ENCODE measurements at places on chromosomes 2 and 18.
A peak's percentile ranks its signal among the peaks of the same experiment; 100 is the strongest.

DNA sequence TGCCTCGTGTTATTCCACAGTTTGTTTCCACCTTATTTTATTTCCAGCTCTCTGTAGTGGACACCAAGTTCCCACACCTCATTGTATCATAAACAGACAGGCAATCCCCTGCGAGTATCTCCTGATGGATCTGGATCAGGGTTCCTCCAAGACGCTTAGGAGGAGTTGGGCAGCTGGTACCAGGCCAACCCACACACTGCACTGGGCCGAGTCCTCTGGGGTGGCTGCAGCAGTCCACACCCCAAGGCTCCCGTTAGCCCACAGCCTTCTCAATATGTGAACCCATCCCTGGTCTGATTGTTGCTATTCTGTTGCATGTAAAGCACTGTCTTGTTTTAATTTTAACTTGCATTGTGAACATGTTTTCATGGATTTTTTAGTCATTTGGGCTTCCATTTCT is 178.8 kb upstream of the RAB6C start:
- peaks cover 8% of the 10 kb centered on the region for H3K27me3 ChIP-seq
- peaks cover 18% of the 10 kb centered on the region for H3K4me1 ChIP-seq
- no peaks in the 10 kb centered on the region for H3K36me3 ChIP-seq
- H3K27ac ChIP-seq: no peak overlapping the region

GRCh38 chr2:105297216-105297615 is 32.3 kb downstream of the TGFBRAP1 start:
- DNase-seq: no peak
- peaks cover 31% of the 10 kb centered on the region for H3K36me3 ChIP-seq
- H3K27me3 ChIP-seq: no peaks in the 10 kb centered on the region
- H3K4me3 ChIP-seq: no peak overlapping the region

DNA sequence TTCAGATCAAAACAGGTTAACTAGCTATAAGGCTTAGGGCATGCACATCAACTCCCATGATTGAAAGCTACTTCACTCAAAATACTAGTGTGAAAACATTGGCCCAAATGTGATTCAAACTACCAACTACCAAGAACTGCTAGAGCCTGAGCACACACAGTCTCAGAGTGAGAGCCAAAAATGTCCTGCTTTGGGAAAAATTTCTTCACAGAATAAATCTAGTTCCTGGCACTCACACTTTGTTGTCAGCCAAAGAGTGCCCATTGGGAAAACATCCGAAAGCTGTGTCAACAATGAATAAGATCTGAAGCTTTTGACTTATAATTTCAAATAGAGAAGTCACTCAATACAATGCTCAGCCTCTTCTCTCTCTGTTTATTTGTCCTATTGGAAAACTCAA is 182.7 kb downstream of the LRATD1 start:
- H3K4me3 ChIP-seq: no peak overlapping the region
- no peaks in the 10 kb centered on the region for H3K36me3 ChIP-seq
- no peak overlapping the region for H3K27ac ChIP-seq
- no peaks in the 10 kb centered on the region for H3K4me1 ChIP-seq
- peaks cover 9% of the 10 kb centered on the region for H3K27me3 ChIP-seq

- H3K36me3 ChIP-seq: no peaks in the 10 kb centered on the region
- no peak overlapping the region for H3K4me3 ChIP-seq
- no peaks in the 10 kb centered on the region for H3K4me1 ChIP-seq
Measured at GRCh38 chr2:193331676-193332075, 1136.9 kb upstream of the TMEFF2 start.

DNA sequence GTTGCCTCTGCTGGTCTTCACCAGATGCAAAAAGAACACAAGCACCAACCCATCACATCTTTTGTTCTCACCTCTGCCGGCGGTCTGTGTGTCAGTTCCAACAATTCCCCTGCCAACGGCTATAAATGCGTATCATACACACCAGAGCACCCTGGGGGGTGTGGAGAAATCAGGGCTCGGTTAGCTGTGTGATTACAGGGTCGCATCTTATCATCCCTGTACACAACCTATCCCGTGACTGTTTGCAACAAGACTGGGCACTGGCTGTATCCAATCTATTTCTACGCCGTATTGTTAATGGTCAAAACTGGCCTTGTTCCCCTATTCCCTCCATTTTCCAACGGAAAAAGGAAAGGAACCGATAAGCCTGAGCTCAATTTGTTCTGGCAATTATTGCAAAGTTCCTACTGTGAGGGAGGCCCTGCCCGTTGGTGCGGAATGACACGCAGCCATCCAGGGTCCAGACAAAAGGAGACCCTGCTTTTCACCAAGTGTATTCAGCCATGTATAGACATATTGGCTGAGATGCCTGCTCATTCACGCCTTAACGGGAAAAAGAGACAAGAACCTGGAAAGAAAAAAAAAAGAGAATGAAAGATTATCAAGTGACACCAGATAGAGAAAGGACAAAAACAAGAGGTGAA is 136.9 kb downstream of the CDH20 start:
- H3K36me3 ChIP-seq: no peaks in the 10 kb centered on the region
- peaks cover 4% of the 10 kb centered on the region for H3K27me3 ChIP-seq
- peaks cover 39% of the 10 kb centered on the region for H3K4me1 ChIP-seq
- no peak overlapping the region for H3K4me3 ChIP-seq

- DNase-seq: no peak
- H3K4me3 ChIP-seq: no peak overlapping the region
- H3K27me3 ChIP-seq: peaks cover 5% of the 10 kb centered on the region
- peak overlapping the region; percentile 87 for H3K27ac ChIP-seq
- H3K36me3 ChIP-seq: no peaks in the 10 kb centered on the region
Measured at GRCh38 chr2:73101626-73102256, 11.0 kb downstream of the RAB11FIP5 start.

GRCh38 chr2:3628241-3628679 is 29.7 kb upstream of the ALLC start:
- H3K4me1 ChIP-seq: no peaks in the 10 kb centered on the region
- no peak overlapping the region for H3K4me3 ChIP-seq
- peaks cover 9% of the 10 kb centered on the region for H3K27me3 ChIP-seq
- DNase-seq: no peak

GRCh38 chr2:4964579-4964978 is 727.6 kb upstream of the SOX11 start:
- no peaks in the 10 kb centered on the region for H3K36me3 ChIP-seq
- H3K4me1 ChIP-seq: peaks cover 9% of the 10 kb centered on the region
- no peak overlapping the region for H3K27ac ChIP-seq
- H3K27me3 ChIP-seq: peaks cover 10% of the 10 kb centered on the region

DNA sequence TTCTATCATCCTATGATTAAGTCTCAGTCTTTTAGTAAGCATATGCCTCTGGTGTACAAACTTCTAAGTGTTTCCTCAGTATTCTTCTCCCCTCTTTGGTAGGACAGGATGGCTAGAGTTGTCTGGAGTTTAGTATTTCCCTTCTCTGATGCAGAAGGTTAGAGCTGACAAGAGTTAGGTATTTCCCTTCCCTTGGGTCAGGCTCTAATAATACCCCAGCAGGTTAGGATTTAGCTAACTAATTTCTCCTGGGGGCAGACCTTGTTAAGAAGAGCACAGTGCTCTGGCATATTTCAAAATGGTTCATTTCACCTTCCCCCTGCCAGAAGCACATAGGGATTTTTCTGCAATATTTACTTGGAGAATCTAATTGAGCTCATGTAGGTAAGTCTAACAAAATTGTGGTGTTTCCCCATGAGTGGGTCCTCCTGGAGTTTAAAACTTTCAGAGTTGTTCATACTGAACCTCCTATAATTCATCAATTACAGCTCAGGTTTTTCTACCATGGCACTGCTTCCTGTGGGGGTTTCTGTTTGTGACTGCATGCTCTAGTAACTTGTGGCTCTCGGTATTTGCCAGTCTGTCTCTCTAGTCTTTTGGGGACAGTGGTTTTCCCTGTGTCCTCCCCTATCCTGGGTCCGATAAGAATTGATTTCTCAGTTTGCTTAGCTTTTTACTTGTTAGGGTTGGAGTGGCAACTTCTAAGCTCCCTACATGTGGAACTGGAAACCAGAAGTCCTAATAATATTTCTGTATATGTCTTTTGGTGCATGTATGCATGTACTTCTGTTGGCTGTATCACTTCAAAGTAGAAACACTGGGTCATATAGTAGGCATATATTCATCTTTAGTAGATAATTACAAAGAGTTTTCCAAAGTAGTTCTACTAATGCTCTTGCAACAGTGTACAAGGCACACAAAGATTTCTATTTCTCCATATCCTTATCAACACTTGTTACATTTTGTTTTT is 77.7 kb downstream of the GDF7 start:
- H3K27me3 ChIP-seq: peaks cover 4% of the 10 kb centered on the region
- H3K36me3 ChIP-seq: peaks cover 32% of the 10 kb centered on the region
- peak overlapping the region; percentile 62 for H3K27ac ChIP-seq
- no peak overlapping the region for H3K4me3 ChIP-seq
- DNase-seq: no peak

DNA sequence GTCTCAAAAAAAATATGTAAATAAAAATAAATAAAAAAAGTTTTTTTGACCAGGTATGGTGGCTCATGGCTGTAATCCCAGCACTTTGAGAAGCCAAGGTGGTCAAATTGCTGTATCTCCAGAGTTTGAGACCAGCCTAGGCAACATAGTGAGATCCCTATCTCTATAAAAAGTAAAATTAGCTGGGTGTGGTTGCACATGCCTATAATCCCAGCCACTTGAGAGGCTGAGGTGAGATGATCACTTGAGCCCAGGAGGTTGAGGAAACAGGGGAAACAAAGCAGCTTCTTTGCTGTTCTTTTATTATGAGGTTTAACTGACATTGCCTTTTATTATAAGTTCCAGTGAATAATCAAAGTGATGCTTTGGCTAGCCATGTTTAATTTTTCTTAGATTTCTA is 25.0 kb downstream of the ACTR2 start:
- no peaks in the 10 kb centered on the region for H3K27me3 ChIP-seq
- H3K4me3 ChIP-seq: no peak overlapping the region
- H3K36me3 ChIP-seq: peaks cover 65% of the 10 kb centered on the region
- H3K4me1 ChIP-seq: no peaks in the 10 kb centered on the region
- H3K27ac ChIP-seq: no peak overlapping the region

GRCh38 chr2:131046918-131047652 is 46.2 kb downstream of the FAM168B start:
- DNase-seq: no peak
- H3K36me3 ChIP-seq: peaks cover 36% of the 10 kb centered on the region

DNA sequence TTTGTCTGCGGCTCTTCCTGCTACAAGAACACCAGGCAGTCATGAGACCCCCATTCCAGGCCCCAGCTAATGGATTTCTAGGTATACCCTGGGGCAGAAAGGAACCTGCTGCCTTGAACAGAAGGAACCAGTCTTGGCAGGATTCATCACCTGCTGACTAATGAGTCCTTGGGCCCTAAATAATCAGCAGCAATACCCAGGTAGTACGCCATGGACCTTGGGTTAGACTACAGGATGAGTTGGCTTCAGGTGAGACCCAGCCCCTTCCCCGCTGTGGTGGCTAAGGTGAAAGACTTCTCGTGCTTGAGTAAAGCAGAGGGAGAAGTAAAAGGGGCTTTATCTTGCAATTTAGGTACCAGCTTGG is 105.0 kb downstream of the SPIRE1 start:
- peaks cover 34% of the 10 kb centered on the region for H3K36me3 ChIP-seq
- no peak overlapping the region for H3K4me3 ChIP-seq
- H3K4me1 ChIP-seq: no peaks in the 10 kb centered on the region
- no peaks in the 10 kb centered on the region for H3K27me3 ChIP-seq

DNA sequence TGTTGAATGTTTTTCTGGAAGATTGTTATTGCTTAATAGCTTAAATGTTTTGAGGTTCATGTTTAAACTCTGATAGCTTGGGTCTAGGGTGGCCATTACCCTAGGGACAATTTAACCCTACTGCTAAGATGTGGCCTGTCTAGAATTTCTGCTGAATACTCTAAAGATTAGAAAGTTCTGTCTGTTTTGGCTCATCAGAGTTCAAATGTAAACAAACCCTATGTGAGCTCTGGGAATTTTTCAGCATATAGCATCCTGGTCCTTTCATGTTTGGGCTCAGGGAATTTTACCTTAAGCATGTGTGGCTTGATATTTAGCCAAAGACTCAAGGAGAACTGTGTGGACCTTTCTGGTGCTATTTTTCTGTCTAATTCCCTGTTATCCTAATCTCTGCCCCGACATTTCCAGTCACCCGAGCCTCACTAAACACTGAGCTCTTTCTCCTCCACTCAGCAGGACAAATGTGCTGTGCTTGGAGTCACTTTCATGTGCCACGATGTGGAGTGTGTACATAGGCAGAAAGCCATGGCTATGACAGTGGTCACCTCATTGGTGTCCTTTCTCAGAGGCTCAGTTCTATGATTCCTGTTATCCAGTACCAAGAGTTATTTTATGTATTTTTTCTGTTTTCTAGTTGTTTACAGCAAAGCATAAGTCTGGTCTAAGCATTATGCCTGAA is 492.5 kb upstream of the SPHKAP start:
- peaks cover 10% of the 10 kb centered on the region for H3K4me1 ChIP-seq
- H3K27me3 ChIP-seq: peaks cover 6% of the 10 kb centered on the region
- H3K36me3 ChIP-seq: no peaks in the 10 kb centered on the region
- no peak overlapping the region for H3K4me3 ChIP-seq

GRCh38 chr2:159616286-159616701 is at the start of gene BAZ2B:
Gene BAZ2B (minus strand): TSS chr2:159616548. CDS start chr2:159478719, 137,829 bp downstream.
- peaks cover 3% of the 10 kb centered on the region for H3K27me3 ChIP-seq
- peaks cover 48% of the 10 kb centered on the region for H3K4me1 ChIP-seq
- peak within 1 kb of the TSS; percentile 100 for H3K27ac ChIP-seq
- peak within 1 kb of the TSS; percentile 96 for H3K4me3 ChIP-seq
- peak; percentile 16 for DNase-seq
- H3K36me3 ChIP-seq: no peaks in the 10 kb centered on the region

GRCh38 chr2:86525421-86526340 is 37.6 kb downstream of the CHMP3 start:
- no peak for DNase-seq
- peak overlapping the region; percentile 62 for H3K27ac ChIP-seq
- no peak overlapping the region for H3K4me3 ChIP-seq
- H3K36me3 ChIP-seq: peaks cover 16% of the 10 kb centered on the region
- H3K4me1 ChIP-seq: no peaks in the 10 kb centered on the region

GRCh38 chr18:48838921-48839818 is 111.6 kb downstream of the SMAD7 start:
- peaks cover 11% of the 10 kb centered on the region for H3K27me3 ChIP-seq
- DNase-seq: no peak
- H3K4me1 ChIP-seq: peaks cover 93% of the 10 kb centered on the region

DNA sequence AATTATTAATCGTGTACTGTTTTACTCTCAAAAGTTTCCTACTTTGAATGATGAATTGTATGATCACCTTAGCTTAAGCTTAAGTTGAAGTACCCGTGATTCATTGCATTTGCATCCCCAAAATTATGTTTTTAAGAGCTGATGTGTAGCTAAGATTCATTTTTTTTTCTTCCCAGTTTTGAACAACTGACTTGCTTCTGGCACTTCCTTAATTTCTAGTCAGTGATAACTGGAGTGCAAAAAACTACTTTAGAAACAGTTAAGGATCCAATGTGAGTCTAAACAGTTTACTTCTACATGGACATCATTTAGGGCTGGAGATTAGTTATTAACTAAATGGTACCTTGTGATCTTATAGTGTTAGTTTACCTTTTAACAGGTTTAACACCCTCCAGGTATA is 124.0 kb upstream of the CAVIN2 start:
- no peak overlapping the region for H3K27ac ChIP-seq
- DNase-seq: no peak
- H3K36me3 ChIP-seq: no peaks in the 10 kb centered on the region
- H3K4me3 ChIP-seq: no peak overlapping the region
- no peaks in the 10 kb centered on the region for H3K27me3 ChIP-seq

Measured in nephron progenitor cell (in vitro differentiated cells).